ENCODE measurements at places on chromosomes 1 and 21. TPM values are rescaled to one million over a fixed set of nuclear protein-coding genes. Genes with fewer than 3 reads are reported as not detected.

GRCh38 chr1:50426702-50427085 lies 3.5 kb upstream of the DMRTA2 start:
- DNase-seq: no peak

GRCh38 chr1:46246548-46247435 lies 771 bp upstream of the RAD54L start:
- DNase-seq: no peak

Gene OPRD1
- not detected for polyA plus RNA-seq

DNA sequence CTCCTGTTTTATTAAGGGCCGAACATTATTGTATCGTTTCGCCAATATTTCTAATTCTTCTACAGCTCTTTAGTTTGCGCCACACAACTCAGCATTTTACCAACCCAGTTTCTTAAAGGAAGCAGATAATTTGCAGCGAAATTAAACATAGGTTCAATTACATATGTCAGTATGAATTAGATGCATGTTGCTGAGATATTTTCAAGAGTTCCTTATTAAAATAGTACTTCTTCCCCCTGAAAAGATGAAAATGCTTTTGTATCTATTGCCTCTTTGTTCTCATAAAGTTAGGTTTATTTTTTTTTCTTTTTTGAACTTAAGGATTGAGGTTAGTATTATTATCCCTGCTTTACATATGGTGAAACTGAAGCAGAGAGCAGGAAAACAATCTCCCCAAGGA lies 183.5 kb upstream of the C1orf105 start:
- no peak for DNase-seq

GRCh38 chr1:214473387-214473786 lies 78.0 kb downstream of the PTPN14 start:
- no peak for DNase-seq

- no peak for DNase-seq
These were observed 34.7 kb downstream of the WASF2 start for GRCh38 chr1:27455139-27455811.

GRCh38 chr1:200867018-200867811 lies 5.6 kb upstream of the GPR25 start:
- DNase-seq: no peak

Gene PHF13
- 19.0 TPM for polyA plus RNA-seq

DNA sequence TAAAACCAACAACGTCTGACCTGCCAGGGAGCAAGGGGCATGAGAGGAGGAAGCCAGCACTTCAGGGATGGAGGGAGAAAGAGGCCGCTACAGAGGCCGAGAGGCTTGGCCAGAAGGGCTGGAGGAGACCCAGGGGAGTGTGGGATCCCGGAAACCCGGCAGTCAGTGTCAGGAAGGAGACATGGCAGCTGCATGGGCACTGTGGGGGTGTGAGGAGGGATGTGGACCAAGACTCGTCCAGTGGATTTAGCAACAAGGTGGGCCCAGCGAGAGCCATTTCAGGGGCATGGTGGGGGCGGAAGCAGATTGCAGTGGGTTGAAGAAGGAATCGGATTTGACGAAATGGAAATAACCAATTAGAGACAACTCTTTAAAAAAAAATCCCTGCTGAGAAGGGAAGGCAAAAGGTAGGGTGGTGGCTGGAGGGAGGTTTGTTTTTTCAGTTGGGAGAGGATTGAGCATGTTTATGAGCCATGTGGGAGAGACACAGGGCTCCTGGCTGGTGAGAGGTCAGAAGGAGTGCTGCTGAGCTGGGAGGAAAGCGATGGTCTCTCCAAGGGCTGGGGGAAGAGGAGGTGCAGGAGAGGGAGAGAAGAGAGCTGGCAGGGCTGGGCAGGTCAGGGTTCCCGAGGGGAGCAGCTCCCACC lies 4.4 kb downstream of the B4GALT2 start:
- DNase-seq: no peak

DNA sequence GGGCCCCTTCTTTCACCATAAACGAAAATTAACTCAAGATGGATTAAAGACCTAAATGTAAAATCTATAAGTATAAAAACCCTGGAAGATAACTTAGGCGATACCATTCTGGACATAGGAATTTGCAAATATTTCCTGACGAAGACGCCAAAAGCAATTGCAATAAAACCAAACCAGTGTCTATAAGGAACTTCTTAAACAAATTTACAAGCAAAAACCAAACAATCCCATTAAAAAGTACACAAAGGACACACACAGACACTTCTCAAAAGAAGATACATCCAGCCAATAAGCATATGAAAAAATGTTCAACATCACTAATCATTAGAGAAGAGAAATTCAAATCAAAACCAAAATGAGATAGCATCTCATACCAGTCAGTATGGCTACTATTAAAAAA lies 78.8 kb upstream of the C1orf105 start:
- no peak for DNase-seq

DNA sequence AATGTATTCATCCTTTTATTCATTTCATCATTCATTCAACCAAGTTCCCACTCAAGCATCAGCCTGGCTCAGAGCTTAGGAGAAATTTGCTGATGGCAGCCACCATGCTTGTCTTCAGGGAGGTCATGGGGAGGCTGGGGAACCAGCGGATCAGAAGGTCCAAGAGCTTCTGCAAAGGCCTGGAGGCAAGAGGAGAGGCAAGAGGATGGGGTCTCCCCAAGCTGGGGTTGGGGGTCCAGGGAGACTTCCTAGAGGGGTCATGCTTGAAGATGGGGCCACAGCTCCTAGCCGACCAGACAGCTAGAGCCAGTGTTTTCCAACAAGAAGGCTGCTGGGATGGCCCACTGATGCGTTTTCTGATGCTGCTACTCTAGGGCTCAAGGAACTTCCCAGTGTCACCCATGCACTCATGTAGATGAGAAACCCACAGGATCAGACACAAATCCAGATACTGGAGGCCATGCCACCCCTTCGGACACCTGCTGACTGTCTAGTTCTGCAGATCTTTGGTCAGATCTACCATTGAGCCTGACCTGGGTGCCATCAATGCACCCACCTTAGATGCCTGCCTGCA lies 315.2 kb downstream of the AJAP1 start:
- no peak for DNase-seq

Gene IFNLR1
- 0.51 TPM for polyA plus RNA-seq

GRCh38 chr1:39212499-39212898 lies 8.0 kb downstream of the MACF1 start:
- DNase-seq: no peak

Gene MIXL1
- 0.05 TPM for polyA plus RNA-seq

Measured in urinary bladder (tissue), 4 donors.